ENCODE measurements at places on chromosomes 1 and 21.

DNA sequence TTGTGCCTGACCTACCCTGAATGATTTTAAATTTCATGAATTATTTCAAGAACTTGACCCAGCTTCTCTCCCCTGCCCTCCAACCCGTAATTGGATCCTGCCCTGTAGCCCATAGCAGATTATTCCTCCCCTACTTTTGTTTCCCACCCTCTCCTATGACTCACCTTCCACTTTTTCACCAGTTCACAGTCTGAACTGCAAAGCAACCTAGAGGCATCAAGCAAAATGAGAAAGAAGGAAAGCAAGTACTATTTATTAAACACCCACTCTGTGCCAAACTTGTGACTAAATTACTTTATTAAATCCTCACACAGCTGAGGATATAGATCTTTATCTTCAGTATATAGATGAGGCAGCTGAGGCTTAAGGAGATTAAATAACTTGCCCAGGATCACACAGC, 20.7 kb upstream of the IKBKE start:
- DNase-seq = no peak

DNA sequence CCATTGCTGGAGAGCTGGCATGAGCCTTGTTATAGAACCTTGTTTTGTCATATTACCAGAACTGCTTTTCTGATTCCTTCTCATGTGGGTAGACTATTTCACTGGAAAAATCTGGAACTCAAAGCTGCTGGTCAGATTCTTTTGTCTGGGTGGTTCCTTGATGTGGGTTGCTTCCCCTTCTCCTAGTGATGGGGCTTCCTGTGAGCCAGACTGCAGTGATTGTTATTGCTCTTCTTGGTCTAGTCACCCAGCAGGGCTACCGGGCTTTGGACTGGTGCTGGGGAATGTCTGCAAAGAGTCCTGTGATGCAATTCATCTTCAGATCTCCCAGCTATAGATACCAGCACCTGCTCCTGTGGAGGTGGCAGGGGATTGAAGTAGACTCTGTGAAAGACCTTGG, 59.4 kb downstream of the GPR137B start:
- DNase-seq = no peak

DNA sequence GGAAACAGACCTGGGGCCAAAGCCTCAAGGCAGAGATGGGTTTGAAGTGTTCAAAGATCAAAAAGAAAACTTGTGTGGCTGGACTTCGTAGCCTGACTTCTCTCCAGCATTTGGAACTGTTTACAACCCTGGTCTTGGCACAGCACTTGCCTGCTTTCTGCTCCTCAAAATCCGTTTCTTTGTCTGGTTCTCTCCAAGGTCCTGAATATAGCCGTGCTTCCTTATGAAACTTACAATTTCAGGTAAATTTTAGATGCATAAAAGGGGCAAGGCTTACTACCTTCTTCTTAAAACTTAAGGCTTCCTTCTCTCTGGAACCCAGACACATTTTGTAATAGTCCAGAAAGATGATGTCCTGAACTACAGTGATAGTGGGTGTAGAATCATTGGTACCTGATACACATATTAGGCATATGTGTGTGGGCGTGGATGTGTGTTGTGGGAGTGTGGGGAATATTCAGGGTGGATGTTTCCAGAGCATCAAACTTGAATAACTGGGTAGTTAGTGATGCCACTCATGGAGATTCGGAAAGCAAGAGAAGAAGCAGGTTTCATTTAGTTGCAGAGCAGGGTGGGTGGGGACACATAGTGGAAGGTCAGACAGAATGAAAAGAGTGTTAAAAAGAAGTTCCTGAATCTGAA, 26.4 kb upstream of the FAM78B start:
- no peak for DNase-seq

GRCh38 chr21:34086887-34087306, 13.5 kb downstream of the MRPS6 start:
- DNase-seq = no peak

DNA sequence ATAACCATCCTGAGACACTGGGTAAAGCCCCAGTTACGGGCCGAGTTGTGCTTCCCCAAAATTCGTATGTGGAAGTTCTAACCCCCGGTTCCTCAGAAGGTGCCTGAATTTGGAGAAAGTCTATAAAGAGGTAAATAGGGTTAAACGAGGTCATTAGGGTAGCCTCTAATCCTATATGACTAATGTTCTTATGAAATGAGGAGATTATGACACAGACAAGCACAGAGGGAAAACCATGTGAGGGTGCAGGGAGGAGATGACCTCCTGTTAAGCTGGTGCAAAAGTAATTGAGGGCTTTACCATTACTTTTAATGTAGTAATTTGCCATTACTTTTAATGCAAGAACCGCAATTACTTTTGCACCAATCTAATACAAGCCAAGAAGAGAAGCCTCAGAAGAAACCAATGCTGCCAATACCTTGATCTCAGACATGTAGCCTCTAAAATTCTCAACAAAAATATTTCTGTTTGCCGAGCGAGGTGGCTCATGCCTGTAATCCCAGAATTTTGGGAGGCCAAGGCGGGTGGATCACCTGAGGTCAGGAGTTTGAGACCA, 260.8 kb downstream of the GPATCH2 start:
- no peak for DNase-seq

- DNase-seq = no peak
Measured at GRCh38 chr1:111920221-111921024, 69.0 kb downstream of the KCND3 start.

DNA sequence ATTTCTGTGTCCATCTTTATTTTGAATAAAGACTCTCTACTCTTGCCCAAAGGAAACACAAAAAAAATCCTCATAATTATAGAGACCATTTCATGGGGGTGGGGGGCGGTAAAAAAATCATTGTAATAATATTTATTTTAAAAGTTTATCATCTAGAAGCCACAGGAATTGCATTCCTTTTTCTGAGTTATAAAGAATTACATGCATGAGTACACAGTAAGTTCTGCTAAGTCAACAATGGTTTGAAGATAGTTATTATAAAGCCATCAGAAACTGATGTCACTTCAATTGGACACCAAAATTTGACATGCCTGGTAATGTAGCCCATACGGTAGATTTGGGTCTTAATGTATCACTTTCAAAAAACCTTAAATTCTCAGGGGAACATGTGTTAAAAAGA, 478.1 kb upstream of the NR5A2 start:
- no peak for DNase-seq
